ENCODE measurements at places on chromosomes 12 and 14.
A peak's percentile ranks its signal among the peaks of the same experiment; 100 is the strongest.

DNA sequence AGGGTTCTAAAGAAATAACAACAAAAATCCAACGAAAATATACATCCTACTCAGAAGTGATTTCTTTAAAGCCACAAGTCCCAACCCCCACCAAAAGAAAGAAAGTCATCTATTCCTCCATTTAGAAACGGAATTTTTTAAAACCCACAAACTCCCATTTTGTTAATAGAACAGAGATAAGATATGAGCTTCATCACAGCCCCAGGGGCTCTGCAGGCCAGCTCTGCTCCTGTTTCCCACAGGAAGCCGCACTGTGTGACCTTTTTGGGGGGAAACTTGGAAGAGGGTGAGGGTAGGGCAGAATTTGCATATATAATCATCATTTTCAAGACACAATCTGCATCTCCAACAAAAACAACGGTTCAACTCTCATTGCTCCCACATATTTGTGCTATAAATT, 2.8 kb downstream of the FBXL14 start:
- DNase-seq: no peak

DNA sequence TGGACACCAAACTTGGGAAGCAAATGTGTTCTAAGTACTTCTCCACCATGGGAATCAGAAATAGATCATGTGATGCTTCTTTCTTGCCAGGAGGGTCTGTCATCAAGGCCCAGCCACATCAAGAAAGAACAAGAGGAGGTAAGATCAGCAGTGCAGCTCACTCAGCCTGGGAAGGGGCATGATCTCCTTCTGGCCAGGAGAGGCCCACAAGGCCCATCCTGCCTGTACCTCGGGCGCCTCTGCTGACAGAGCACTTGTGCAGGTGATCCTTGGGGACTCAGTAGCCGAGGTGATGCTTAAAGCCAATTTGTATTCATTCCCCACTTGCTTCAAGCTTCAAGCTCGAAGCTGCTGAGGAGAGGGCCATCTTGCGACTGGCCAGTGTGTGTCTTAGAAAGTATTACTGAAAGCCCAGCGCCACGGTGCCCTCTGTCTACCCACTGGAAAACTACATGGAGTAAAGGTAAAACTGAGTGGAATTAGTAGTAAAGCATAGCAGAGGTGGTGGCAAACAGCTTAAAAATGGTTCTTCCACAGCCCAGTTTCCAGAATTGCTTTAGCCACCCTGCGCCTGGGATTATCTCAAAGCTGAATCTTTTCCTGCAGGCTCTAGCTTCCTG, 26.2 kb downstream of the RTRAF start:
- DNase-seq: no peak

DNA sequence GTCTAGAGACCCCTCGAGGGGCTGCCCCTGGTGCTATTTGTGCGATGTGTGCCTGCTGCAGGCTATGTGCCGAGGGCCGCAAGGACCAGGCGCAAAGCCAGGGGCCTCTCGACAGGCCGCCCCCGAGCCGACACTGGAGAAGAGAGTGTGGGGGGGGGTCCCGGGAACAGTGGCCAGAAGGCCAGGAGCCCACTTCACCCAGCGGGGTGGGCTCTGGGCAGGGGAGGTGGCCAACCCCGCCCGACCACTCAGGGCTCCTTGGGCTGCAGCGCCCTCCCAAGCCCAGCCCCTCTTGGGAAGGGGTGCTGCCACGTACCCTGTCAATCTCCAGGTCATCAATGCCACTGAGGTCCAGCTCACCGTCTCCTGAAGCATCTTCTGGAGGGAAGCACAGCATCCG, 28.6 kb upstream of the BTBD6 start:
- no peak for DNase-seq

GRCh38 chr12:97257726-97258125, 204.9 kb upstream of the RMST start:
- no peak for DNase-seq

- DNase-seq: no peak
Measured at GRCh38 chr14:81589381-81590065, 55.9 kb upstream of the SEL1L start.

DNA sequence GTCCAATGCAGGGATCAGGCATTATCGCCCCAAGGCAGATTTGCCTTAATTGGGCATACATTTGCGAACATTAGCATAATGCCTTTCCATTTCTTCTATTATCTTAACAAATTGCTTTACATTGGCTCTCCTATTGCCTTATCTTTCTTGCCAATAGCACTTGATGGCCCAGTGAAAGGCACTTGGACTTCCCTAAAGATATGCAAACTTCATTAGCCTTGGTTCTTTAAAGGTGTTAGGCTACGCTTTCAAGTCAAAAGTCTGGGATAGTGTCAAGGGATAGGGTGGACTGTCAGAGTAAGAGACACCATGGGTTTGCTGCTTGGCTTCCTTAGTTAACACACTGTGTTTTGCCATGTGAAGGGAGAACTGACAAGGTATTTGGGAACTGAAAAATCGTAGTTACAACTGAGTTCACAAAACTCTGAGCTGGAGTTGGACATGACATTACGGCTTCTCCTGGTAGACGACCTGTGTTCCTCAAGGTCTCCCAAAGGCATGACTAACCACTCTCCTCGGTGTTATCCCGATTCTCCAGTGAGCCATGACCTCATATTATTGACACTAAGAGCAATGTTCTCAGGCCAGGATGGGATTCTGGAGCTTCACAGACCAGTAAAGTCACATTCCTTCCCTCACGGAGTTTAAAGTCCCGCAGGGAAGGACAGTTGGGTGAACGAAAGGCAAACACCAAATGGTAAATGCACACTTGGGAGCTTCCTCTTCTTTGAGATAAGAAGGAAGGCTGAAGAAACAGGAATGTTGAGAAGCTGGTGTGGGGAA, 65.2 kb downstream of the TBC1D30 start:
- no peak for DNase-seq

GRCh38 chr12:29578070-29578469, 80.6 kb upstream of the OVCH1 start:
- DNase-seq: no peak

DNA sequence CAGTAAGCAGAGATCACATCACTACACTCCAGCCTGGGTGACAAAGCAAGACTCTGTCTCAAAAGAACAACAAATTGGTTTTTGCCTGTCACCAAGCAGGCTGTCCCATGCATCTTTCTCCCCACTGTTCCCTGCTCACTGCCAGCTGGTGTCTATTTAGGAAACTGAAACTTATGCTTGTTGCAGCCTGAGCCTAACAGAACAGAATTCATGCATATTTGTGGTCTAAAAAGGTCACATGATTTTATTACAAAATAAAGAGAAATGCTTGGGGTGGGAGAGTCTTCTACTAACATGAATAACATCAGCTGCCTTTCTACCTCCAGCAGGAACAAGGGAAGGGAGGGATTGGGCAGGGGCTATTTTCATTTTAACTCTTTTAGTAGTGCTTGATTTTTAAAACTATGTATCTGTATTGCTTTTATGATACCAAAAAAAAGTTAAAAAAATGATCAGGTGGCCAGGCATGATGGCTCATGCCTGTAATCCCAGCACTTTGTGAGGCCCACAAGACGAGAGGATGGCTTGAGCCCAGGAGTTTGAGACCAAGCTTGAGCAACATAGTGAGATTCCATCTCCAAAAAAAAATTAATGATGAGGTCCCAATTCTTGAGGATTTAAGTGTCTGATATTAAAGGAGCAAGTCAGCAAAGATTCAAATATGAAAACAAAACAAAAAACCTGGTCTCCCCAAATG, 923 bp downstream of the STAT2 start:
- DNase-seq: no peak

GRCh38 chr14:50023671-50024490, 92.5 kb downstream of the VCPKMT start:
- DNase-seq: no peak

DNA sequence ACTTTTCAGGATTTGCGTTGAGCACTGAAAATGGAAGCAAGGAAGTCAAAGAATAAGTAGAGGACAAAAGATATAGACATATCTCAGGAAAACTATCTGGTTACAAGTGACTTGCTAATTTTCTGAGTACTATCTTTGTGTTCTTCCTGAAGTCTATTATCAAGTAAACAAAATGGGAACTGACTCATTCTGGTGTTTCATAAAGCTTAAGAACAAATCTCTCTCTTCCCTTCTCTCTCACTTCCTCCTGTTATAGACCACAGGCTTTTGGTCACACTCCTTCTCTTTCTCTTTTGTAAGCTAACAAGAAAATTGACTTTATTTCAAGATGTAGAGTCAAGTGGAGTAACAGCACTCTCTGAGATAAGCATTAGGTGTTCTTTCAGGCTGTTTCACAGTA, 406.6 kb upstream of the SYT1 start:
- no peak for DNase-seq

DNA sequence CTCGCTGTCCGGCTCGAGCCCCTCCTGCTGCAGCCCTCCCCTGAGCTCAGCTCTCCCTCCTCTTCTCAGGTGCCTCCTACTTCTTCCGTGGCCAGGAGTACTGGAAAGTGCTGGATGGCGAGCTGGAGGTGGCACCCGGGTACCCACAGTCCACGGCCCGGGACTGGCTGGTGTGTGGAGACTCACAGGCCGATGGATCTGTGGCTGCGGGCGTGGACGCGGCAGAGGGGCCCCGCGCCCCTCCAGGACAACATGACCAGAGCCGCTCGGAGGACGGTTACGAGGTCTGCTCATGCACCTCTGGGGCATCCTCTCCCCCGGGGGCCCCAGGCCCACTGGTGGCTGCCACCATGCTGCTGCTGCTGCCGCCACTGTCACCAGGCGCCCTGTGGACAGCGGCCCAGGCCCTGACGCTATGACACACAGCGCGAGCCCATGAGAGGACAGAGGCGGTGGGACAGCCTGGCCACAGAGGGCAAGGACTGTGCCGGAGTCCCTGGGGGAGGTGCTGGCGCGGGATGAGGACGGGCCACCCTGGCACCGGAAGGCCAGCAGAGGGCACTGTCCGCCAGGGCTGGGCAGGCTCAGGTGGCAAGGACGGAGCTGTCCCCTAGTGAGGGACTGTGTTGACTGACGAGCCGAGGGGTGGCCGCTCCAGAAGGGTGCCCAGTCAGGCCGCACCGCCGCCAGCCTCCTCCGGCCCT, 22.8 kb downstream of the MMP17 start:
- no peak for DNase-seq

DNA sequence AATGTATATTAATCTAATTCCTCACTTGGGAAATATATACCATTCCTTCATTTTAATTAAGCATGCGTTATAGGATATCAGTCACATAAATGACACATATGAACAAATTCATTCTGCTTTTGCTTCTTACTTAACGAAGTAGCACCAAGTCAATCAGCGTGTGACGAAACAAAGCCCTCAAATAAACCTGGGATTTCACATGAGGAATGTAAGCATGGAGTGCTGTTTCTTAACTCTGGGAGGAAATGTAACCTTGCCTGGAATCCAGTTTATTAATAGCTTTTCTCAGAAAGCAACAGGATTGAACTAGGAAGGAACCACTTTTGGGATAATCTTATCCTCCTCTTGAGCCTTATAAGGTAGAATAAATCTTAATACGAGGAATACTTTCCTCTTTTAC, 72.0 kb downstream of the NIN start:
- no peak for DNase-seq

- DNase-seq: peak; percentile 30
Measured at GRCh38 chr12:105235281-105235731, 668 bp downstream of the APPL2 start.

DNA sequence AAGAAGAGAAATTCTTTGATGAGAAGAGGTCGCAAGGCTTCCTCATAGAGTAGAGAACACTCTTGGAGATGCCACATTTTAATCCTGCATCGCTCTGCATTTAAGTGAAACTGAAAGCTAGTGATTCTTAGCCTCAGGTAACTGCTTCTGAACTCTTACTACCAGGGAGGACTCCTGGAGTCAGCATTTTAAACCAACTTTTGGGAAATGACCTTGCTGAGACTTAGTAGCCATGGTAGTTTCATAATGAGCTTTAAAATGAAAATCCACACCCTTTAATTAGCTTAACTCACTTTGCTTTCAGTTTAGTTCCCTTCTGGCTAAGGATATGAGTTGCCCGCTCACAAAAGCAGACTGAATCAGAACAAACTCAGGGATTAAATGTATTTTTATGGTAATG, 80.3 kb downstream of the SYNE2 start:
- DNase-seq: no peak

DNA sequence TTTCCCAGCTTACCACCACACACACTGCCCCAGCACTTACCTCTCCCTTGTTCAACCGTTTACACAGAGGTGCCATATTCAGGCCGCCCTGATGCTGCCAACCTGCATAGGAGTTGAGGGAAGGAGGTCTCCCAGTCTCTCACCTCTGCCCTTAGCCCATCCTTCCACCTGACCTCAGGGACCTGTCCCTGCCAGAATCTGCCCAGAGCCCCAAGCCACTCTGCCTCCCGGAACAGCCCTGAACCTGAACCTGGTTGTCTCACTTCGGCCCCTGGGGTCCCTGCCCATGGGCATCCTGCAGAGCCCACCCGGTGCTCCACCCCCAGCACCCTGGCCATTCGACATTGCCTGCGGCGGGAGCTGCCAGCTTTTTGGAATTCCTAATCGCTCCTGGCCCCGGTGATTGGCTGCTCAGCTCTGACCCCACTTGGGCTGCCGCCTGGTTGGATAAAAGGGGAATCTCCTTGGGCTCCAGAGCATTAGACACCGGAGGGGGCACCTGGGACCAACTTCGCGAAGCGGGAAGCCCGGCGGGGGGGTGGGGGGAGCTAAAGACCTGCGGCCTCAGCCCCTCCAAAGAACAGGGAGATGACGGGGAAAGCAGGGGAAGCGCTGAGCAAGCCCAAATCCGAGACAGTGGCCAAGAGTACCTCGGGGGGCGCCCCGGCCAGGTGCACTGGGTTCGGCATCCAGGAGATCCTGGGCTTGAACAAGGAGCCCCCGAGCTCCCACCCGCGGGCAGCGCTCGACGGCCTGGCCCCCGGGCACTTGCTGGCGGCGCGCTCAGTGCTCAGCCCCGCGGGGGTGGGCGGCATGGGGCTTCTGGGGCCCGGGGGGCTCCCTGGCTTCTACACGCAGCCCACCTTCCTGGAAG, at the start of gene VSX2:
Gene VSX2 (plus strand): TSS at position 476 of the 874 bp plus-strand sequence. CDS start 113 bp downstream, at position 589.
- no peak for DNase-seq

GRCh38 chr12:40903040-40903439, 210.8 kb downstream of the CNTN1 start:
- no peak for DNase-seq

GRCh38 chr14:68307790-68308168, 485.1 kb downstream of the ZFP36L1 start:
- no peak for DNase-seq

DNA sequence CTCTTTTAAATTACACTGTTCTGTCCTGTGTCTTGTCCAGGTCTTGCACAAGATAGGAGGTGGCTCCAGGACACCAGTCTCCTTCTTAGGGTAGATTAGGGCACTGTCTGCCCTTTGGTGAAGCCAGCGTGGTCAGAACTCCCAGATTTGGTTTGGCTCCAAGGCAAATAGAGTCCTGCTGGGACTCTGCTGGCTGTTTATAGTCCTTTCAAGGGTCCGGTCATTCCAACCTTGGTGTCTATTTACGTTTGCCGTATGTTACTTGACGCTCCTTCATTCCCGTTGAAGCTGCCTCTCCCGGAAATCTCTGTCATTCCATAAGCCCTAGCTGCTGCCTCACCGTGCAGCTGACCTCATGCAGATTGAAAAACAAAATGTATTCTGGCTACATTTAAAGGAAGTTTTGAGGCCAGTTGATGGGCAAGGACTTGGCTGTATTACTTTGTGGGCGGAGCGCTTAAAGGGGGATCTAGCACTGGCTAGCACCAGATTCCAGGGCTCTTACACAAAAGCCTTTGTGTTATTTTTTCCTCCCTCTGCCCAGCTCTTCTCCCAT, 180.6 kb downstream of the AKAP6 start:
- no peak for DNase-seq

- DNase-seq: no peak
Measured at GRCh38 chr12:119211884-119212283, 33.2 kb downstream of the HSPB8 start.

- no peak for DNase-seq
Measured at GRCh38 chr12:110934093-110934852, 13.9 kb upstream of the MYL2 start.

- DNase-seq: no peak
Measured at GRCh38 chr14:49769581-49770211, 1.7 kb downstream of the KLHDC2 start.

All from activated T-cell treated with anti-CD3 and anti-CD28 coated beads, Interleukin-2, amount 50 U/mL, for 48 hours (primary cell).